Thymus (tissue), 14 donors: ENCODE measurements at places on chromosomes 2 and 18. TPM values are rescaled to one million over a fixed set of nuclear protein-coding genes. Genes with fewer than 3 reads are reported as not detected.

The OSR1 gene
- 1.1 TPM for total RNA-seq

DNA sequence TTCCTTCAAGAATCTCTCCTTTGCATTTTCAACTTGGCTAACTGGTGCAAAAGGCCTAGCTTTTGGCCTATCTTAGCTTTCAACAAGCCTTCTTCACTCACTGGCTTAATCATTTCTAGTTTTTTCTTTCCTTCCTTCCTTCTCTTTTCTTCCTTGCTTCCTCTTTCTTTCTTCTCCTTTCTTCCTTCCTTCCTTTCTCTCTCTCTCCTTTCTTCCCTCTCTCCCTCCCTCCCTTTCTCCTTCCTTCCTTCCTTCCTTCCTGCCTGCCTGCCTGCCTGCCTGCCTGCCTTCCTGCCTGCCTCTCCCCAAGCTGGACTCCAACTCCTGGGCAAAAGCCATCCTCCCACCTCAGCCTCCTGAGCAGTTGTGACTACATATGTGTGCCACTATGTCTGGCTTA is 176.2 kb upstream of the APCDD1 start:
- DNase-seq = no peak
- no peaks in the 10 kb centered on the region for H3K27me3 ChIP-seq
- no peak overlapping the region for H3K27ac ChIP-seq

DNA sequence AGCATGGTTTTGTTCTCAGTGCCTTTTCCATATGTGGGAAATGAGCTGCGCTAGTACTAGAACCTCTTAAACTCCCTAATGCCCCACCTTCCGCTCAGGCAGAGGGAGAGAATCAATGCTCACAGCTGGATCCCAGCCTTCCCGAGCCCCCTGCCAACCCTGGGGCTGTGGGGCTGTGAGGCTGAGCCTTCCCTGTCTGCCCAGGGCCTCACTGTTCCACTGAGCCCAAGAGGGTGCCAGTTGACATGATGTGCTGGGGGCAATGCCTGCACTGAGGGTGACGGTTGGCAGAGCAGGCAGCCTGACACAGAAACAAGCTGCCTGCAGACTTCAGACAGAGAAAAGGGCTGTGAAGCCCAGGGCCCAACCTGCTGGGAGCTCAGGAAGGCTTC is 602.4 kb upstream of the RAB6C start:
- no peaks in the 10 kb centered on the region for H3K36me3 ChIP-seq
- DNase-seq = no peak
- H3K4me3 ChIP-seq = no peak overlapping the region
- no peak overlapping the region for H3K27ac ChIP-seq

The PTPN4 gene
- 53.0 TPM for total RNA-seq

DNA sequence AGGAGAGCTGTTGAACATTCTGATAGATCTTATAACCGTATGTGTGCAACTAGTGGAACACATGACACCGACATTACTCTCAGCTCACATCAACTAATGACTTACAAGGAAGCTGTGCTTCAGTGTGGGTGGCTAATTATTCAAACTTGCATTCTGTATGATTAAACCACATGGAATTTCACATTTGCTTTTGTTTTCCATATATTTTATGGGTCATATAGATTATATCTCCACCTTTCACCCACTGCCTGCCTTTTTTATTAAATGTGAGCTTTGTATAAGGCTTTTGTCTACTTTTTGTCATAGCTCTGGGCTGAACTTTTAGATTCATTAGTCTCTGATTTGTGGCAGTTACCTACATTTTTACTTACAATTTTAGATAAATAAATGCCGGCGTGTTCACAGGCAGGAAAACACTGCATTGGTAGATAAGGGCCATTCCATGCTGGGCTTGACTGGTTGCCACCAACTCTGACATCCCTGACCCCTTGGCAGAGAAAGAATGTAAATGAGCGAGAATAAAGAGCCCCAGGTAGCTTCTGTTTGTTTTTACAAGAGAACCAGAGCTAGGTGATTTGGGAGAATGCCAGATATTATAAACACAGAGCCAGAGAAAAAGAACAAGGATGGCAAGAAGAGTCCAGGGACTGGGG is 35.7 kb downstream of the LYPD6 start:
- H3K36me3 ChIP-seq = no peaks in the 10 kb centered on the region
- DNase-seq = no peak

- DNase-seq = no peak
- H3K36me3 ChIP-seq = peaks cover 9% of the 10 kb centered on the region
These were observed at the start of gene UCN for GRCh38 chr2:27308359-27308881. Gene UCN (minus strand): TSS chr2:27308445. CDS start chr2:27307895, 550 bp downstream.

GRCh38 chr2:58606799-58607198 is 365.7 kb upstream of the FANCL start:
- no peak overlapping the region for H3K27ac ChIP-seq
- no peak for DNase-seq
- no peaks in the 10 kb centered on the region for H3K36me3 ChIP-seq
- H3K4me3 ChIP-seq = no peak overlapping the region

The CAPN14 gene
- total RNA-seq = 0.52 TPM

DNA sequence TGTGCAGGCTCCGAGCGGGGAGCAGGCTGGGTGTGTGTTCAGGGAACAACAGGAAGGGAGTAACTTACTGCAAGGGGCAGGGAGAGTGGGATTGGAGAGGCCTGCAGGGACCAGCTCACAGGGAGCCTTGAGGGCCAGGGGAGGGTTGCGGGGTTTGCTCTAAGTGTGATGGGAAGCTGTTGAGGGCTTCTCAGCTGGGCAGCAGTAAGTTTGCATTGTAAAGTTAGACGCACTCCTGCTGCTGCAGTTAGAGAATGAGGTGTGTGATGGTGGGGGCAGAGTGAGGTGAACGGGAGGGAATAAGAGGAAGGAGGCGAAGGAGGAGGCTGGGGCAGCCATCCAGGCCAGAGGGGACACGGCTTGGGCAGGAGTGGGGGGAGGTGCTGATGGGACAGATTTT is 53.4 kb downstream of the BOLA3 start:
- peaks cover 64% of the 10 kb centered on the region for H3K36me3 ChIP-seq
- DNase-seq = no peak
- H3K27ac ChIP-seq = no peak overlapping the region
- H3K4me1 ChIP-seq = no peaks in the 10 kb centered on the region
- H3K27me3 ChIP-seq = no peaks in the 10 kb centered on the region

DNA sequence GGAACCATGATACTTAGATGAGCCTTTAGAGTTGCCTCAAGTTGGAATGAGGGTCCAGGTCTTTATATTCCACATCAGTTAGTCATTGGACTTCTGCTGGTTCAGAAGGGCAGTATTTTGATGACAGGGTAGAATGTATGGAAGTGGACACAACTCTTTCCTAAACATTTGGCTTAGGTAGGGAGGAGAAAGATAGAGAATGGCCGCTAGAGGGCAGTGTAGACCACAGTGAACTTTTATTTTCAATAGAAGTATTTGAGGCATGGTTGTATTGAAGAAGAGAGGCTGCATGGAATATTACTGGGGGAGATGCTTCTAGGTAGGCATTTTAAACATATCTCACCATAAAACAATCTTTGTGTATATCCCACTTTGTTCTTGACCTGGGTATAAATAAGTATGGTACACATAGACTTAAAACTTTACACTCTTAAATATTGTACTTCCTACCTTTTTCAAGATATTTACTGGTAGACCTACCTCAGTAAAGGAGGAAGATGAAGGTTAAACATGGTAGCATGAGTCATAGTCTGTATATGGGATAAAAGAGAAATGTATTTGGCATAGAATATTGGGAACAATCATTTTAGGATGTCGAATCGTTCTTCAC is 497.6 kb upstream of the FAM98A start:
- H3K27ac ChIP-seq = no peak overlapping the region
- no peak overlapping the region for H3K4me3 ChIP-seq
- H3K27me3 ChIP-seq = no peaks in the 10 kb centered on the region
- H3K36me3 ChIP-seq = no peaks in the 10 kb centered on the region
- no peaks in the 10 kb centered on the region for H3K4me1 ChIP-seq
- peak; percentile 25 for DNase-seq

GRCh38 chr2:36368438-36368837 is 12.9 kb downstream of the CRIM1 start:
- H3K27ac ChIP-seq = peak overlapping the region; percentile 58
- no peak overlapping the region for H3K4me3 ChIP-seq
- no peaks in the 10 kb centered on the region for H3K27me3 ChIP-seq
- no peaks in the 10 kb centered on the region for H3K4me1 ChIP-seq
- no peak for DNase-seq

- peaks cover 7% of the 10 kb centered on the region for H3K4me1 ChIP-seq
- H3K27me3 ChIP-seq = no peaks in the 10 kb centered on the region
- H3K4me3 ChIP-seq = peak overlapping the region; percentile 62
- H3K27ac ChIP-seq = peak overlapping the region; percentile 70
- no peaks in the 10 kb centered on the region for H3K36me3 ChIP-seq
- peak; percentile 30 for DNase-seq
These were observed 36.1 kb upstream of the GPD2 start for GRCh38 chr2:156399950-156400705.

GRCh38 chr18:9210966-9211365 is 74.4 kb downstream of the ANKRD12 start:
- DNase-seq = no peak
- no peak overlapping the region for H3K27ac ChIP-seq
- H3K36me3 ChIP-seq = peaks cover 28% of the 10 kb centered on the region
- H3K4me3 ChIP-seq = no peak overlapping the region

DNA sequence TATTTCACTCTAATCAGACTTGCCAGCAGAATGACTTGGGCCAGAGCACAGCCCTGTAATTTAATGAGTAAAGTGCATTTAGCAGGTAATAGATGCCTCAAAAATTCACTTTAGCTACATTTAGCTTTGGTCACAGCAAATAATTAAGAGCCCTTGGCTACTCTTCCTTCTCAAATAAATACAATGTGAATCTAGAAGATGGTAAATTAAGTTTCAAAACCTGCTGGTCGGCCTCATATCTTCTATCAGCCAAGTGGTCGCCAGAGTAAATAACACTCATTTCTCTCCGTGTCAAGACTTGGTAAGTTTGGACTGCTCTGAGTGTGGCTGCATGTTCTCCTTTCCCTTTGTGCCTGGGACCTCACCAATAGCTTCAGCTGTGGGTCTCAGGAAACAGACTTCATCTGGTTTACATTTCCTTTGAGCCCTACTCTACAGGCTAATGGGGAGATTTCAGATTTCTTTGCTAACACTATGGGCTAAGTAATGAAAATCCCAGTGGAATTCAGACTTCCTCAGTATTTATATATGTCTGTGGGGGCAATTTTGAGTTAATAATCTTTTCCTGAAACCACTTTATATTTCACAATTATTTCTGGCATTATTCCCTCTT is 375.8 kb downstream of the RBM43 start:
- no peaks in the 10 kb centered on the region for H3K27me3 ChIP-seq
- H3K4me1 ChIP-seq = no peaks in the 10 kb centered on the region
- no peak overlapping the region for H3K27ac ChIP-seq
- H3K36me3 ChIP-seq = no peaks in the 10 kb centered on the region

DNA sequence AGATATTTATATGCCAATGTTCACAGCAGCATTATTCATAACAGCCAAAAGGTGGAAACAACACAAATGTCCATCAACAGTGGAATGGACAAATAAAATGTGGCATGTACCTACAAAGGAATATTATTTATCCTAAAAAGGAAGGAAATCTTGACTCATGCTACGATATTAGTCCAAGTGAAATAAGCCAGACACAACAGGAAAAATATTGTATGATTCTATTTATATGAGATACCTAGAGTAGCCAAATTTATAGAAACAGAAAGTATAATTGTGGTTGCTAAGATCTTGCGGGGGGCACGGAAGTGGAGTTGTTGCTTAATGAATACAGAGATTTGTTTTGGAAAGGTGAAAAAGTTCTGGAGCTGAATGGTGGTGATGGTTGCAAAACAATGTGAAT is 33.0 kb upstream of the CCDC150 start:
- H3K4me3 ChIP-seq = no peak overlapping the region
- no peaks in the 10 kb centered on the region for H3K36me3 ChIP-seq
- no peak overlapping the region for H3K27ac ChIP-seq

GRCh38 chr18:21099442-21099841 is 12.2 kb downstream of the ROCK1 start:
- peaks cover 5% of the 10 kb centered on the region for H3K4me1 ChIP-seq
- DNase-seq = no peak

The TOGARAM2 gene
- 0.90 TPM for total RNA-seq

The OSGEPL1 gene
- total RNA-seq = 11.0 TPM

DNA sequence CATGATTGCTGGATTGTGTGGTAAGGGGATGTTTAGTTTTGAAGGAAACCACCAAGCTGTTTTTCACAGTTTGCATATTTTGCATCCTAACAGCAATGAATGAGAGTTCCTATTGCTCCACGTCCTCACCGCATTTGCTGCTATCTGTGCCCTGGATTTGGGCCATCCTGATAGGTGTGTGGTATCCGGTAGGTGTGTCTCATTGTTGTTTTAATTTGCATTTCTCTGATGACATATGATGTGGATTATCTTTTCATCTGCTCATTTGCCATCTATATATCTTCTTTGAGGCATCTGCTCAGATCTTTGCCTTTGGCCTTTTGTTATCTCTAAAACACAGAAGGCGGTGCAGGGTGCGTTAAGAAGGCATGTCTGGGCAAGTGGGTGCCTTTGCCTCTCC is 73.3 kb downstream of the LONRF2 start:
- H3K27ac ChIP-seq = no peak overlapping the region
- no peak overlapping the region for H3K4me3 ChIP-seq
- DNase-seq = no peak
- H3K27me3 ChIP-seq = no peaks in the 10 kb centered on the region

DNA sequence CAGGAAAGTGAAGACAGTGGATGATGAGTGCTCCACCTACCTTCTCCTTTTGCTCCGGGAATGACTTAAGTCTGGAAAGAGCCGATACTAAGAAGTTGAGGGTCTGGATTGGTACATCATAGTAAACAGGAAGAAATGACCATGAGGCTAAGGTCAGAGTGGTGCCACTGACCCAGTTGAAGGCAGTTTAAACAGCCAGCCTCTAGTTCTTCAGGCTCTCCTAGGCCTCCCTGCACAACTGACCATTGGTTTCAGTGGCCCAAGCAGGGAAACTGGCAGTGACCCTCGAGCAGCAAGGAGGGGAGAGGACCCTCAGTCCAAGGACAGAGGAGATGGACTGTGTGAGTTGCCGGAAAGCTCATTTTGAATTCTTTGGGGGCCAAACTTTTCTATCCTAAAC is 119.1 kb downstream of the MAP4K4 start:
- no peaks in the 10 kb centered on the region for H3K27me3 ChIP-seq
- no peaks in the 10 kb centered on the region for H3K36me3 ChIP-seq
- peak overlapping the region; percentile 15 for H3K27ac ChIP-seq
- H3K4me1 ChIP-seq = peaks cover 4% of the 10 kb centered on the region
- H3K4me3 ChIP-seq = no peak overlapping the region

- no peak overlapping the region for H3K4me3 ChIP-seq
- H3K27me3 ChIP-seq = peaks cover 5% of the 10 kb centered on the region
- H3K27ac ChIP-seq = no peak overlapping the region
- peaks cover 3% of the 10 kb centered on the region for H3K4me1 ChIP-seq
- DNase-seq = peak; percentile 8
- no peaks in the 10 kb centered on the region for H3K36me3 ChIP-seq
These were observed 163.6 kb upstream of the ZNF516 start for GRCh38 chr18:76658627-76659026.

- DNase-seq = no peak
- H3K36me3 ChIP-seq = peaks cover 28% of the 10 kb centered on the region
- H3K4me1 ChIP-seq = no peaks in the 10 kb centered on the region
- no peak overlapping the region for H3K27ac ChIP-seq
- no peaks in the 10 kb centered on the region for H3K27me3 ChIP-seq
These were observed 134.5 kb downstream of the NCK2 start for GRCh38 chr2:105879106-105879802.

- no peaks in the 10 kb centered on the region for H3K4me1 ChIP-seq
- DNase-seq = no peak
- no peak overlapping the region for H3K4me3 ChIP-seq
- no peaks in the 10 kb centered on the region for H3K36me3 ChIP-seq
These were observed 91.5 kb upstream of the PARD3B start for GRCh38 chr2:204453730-204454167.

The CYP27A1 gene
- 21.9 TPM for total RNA-seq

The RUFY4 gene
- total RNA-seq = 2.6 TPM

The MBD5 gene
- total RNA-seq = 13.3 TPM

The ANKZF1 gene
- total RNA-seq = 44.4 TPM
